ENCODE measurements at places on chromosomes 5 and 9.

- DNase-seq = no peak
Observed at GRCh38 chr5:135105105-135105484, 71.1 kb upstream of the PITX1 start.

DNA sequence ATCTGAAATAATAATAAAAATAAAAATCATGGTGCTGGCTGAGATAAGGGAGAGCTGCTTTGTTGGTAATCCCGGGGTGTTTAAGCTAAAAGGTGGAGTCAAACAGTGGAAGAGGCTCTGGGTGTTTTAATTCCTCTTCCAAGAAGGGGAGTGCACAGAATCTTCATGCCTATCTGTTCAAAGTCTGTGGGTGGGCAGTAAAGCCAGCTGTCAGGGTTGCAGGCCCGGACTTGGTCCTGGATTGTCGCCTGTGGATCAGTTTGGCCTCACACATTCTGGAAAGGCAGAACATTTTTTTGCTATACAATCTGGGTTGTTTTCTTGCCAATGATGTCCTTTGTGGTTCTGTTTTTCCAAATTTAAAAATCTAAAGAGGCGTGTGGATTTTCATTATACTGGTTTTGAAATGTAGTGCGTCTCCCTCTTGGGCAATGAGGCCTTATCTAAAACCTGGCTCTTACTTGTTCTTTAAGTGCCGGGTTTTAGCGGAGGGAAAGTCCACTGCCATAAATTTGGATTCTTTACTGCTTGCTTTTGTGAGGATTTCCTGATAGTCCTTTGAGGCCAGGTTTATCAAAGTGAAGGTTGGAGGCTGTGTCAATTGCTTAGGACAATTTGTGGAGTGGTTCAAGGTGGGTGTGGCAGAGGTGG lies 5.8 kb downstream of the ANKDD1B start:
- no peak for DNase-seq

- no peak for DNase-seq
Observed at GRCh38 chr5:55621229-55621628, 86.5 kb upstream of the PLPP1 start.

DNA sequence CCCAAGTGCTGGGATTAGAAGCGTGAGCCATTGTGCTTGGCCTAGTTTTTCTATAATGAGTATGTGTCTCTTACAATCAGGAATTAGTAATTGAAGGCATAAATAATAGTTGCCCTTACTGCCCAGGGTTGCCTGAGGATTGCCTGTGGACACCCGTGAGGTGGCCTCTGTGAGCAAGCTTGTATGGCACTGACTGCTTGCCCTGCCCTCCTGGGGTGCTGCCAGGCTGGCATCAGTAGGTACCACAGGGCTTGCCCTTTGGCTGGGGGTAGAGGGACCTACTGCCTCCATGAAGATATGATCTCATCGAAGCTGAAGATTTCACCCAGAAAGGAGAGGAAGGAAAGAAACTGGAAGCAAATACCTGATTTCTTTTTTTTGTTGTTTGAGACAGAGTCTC lies 23.8 kb upstream of the PHF19 start:
- no peak for DNase-seq

- DNase-seq = no peak
Observed at GRCh38 chr9:110050925-110051355, 157.0 kb downstream of the C9orf152 start.

GRCh38 chr5:39759701-39760100 lies 334.9 kb upstream of the DAB2 start:
- no peak for DNase-seq

- DNase-seq = no peak
Observed at GRCh38 chr5:135875567-135875966, 20.1 kb downstream of the IL9 start.

DNA sequence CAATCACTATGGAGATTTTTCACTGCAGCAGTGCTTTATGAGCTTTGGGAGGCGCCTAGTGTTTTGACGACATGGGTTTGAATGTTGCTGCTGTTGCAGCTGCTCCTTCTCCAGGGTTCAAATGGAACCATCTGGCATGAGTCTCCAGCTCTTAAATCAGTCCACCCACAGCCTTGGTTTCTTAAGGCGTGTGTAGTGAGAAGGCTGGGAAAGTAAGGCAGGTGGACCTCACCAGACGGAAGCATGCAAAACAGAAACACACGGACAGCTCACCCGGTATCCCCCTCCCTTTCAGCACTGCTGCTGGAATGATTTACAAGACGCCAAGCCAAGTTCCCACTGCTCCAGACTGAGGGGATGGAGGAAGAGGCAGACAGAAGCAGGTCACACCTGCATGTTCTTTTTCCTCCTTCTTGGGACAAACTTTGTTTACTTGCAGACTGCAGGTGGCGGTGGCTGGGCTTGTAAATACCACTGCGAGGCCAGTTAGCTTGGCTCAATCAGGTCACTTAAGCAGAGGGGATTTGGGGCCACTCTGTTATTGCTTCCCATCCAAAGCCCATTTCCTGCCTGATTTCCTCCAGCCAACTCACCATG lies 47.4 kb downstream of the ADAM19 start:
- DNase-seq = no peak

DNA sequence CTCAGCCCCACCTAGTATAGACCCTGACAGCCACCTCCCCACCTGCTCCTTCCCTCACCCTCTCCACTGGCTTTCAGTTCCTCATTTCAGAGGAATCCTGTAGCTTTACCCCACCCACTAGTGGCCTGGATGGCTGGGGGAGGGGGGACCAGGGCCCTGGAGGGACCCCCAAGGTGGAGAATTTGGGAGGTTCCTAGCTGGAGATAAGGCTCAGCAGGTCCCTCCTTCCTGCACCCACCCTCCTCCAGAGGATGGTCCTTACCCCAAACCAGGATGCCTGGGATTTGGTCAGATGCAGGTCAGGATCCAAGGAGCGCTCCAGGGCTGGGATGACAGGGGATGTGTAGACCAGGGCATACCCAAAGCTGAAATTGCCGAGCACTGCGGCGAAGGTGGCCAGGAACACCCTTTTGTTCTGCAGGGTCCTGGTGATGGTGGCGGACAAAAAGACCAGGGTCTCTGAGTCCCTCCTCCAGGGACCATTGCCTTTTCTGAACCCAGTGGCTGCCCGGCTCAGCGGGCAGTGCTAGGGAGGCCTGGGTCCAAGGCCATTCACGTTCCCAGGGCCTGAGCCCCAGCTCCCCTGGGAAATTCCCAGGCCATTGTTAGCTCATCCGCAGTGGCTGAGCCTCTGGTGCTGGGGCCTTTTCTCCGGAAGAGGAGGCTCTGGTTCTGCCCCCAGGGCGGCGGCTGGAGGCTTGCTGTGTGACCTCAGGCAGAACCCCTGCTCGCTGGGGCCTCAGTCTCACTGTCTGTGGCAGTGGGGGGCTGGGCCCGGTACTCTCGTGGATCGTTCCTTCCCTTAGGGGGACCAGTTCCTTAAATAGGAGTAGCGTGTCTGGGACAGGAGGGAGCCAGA lies 678 bp downstream of the SLC2A6 start:
- DNase-seq = peak; percentile 44

- DNase-seq = no peak
Observed at GRCh38 chr5:109721741-109722140, 32.0 kb downstream of the MAN2A1 start.
